ENCODE measurements at places on chromosomes 6 and 20. TPM values are rescaled to one million over a fixed set of nuclear protein-coding genes. Genes with fewer than 3 reads are reported as not detected.

The TMEM217 gene
- 4.0 TPM for total RNA-seq

GRCh38 chr6:3209114-3210023 lies 18.1 kb downstream of the TUBB2B start:
- DNase-seq: peak; percentile 68

- DNase-seq: no peak
Measured at GRCh38 chr20:695165-695866, 19.7 kb upstream of the SCRT2 start.

The B3GALT4 gene
- total RNA-seq: 1.4 TPM

The ARMH2 gene
- total RNA-seq: not detected

The FILIP1 gene
- total RNA-seq: 0.21 TPM

DNA sequence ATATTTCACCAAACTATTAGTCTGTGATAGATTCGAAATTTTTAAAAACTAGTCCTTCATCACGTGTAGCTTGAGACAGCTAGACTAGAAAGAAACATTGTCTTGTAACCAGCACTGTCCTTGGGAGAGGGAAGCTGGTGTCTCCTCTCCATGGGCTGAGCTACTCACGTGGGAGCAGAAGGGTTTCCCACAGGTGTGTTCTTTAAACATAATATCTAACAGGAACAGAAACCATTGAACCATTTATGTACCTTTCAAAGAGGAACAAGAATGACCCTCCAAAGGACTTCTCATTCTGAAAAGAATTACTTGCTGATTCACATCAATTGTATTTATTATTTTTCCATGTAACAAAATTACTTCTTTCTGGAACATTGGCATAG lies 72.4 kb upstream of the SYNJ2 start:
- DNase-seq: no peak

GRCh38 chr20:53070706-53071392 lies 98.7 kb downstream of the TSHZ2 start:
- DNase-seq: no peak

DNA sequence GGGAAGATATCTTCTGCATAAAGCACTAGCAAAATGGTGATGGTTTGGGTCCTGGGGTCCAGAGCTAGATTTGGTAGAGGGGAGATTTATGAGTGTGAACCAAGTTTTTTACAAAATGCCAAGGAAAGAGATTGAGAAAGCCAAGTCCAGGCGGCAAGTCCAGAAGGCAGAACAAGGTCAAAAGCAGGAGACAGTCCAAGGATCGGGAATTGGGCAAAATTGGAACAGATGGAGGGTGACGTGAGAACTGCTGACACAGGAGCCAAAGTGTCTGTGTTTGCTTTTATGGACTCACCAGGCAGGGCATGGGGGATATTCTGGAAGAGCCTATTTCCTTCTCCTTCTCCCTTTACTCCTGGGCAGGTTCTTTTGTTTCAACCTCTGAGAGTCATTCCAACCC lies 4.1 kb downstream of the NHLRC1 start:
- no peak for DNase-seq

The PSMB8 gene
- 84.1 TPM for total RNA-seq

GRCh38 chr20:1654996-1655395 lies 2.6 kb downstream of the SIRPG start:
- no peak for DNase-seq

The NOTCH4 gene
- 2.9 TPM for total RNA-seq

- DNase-seq: no peak
Measured at GRCh38 chr6:109182578-109182977, 87.3 kb downstream of the CEP57L1 start.

The GPX5 gene
- total RNA-seq: not detected

DNA sequence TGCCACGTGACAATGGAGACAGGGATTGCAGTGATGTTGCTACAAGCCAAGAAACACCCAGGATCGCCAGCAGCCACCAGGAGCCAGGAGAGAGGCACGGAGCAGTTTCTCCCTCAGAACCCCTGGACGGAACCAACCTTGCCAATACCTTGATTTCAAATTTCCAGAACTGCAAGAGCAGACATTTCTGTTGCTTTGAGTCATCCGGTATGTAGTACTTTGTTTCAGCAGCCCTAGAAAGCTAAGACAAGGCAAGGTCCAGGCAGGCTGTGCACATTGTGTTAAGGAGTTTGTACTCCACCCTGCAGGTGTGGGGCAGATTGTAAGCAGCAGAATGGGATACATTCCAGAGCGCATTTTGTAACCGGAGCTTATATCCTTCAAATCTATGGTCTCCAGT lies 48.3 kb downstream of the TRERF1 start:
- DNase-seq: no peak

The IL20RA gene
- 0.46 TPM for total RNA-seq

The PDSS2 gene
- 13.4 TPM for total RNA-seq

DNA sequence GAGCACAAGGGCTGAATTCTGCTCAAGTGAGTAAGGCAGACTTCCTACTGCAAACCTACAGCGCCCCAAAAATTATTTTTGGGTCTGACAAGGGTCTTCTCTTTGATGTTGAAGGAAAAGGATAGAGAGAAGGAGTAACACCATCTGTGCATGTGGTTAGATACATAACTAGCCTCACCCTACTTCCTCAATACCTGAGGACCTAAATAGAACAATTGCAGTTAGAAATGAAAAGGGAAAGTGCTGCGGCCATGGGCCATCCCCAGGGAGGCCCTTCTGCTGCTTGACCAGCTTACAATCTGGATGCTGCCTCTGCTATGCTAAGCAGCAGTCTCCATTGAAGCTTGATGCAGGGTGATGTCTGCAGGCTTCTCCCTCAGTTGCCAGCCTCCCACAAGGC lies 63.2 kb upstream of the ARMH2 start:
- no peak for DNase-seq

The CNKSR3 gene
- 12.1 TPM for total RNA-seq

- DNase-seq: no peak
Measured at GRCh38 chr6:2714111-2714895, 36.4 kb downstream of the MYLK4 start.

GRCh38 chr6:37699887-37700619 lies 2.4 kb upstream of the MDGA1 start:
- no peak for DNase-seq

GRCh38 chr20:53706008-53706465 lies 112.4 kb upstream of the ZNF217 start:
- DNase-seq: no peak

GRCh38 chr6:82954937-82955577 lies 110.6 kb downstream of the UBE3D start:
- peak; percentile 75 for DNase-seq

The TTK gene
- 5.5 TPM for total RNA-seq

DNA sequence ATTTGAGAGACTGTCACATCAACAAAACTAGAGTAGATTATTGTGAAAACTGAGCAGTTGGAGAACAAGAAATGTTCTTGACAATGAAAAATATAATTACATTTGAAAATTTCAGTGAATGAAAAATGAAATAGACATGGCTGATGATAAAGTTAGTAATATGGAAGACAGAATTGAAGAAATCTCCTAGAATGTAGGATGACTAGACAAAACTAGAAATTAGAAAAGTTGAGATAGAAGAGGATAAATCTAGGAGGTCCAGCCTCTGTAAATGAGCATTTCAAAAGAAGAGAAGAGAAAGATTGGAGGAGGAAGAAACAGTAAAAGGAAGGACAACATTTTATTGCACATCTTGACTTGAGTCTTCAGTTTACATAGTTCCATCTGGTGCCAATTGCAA lies 178.7 kb downstream of the NFATC2 start:
- DNase-seq: no peak

The POLR1H gene
- total RNA-seq: 29.9 TPM

The TRIM31 gene
- total RNA-seq: not detected

The TRIM10 gene
- not detected for total RNA-seq

The ADGRF5 gene
- total RNA-seq: 0.13 TPM

- no peak for DNase-seq
Measured at GRCh38 chr6:21855811-21856455, 262.4 kb downstream of the SOX4 start.

DNA sequence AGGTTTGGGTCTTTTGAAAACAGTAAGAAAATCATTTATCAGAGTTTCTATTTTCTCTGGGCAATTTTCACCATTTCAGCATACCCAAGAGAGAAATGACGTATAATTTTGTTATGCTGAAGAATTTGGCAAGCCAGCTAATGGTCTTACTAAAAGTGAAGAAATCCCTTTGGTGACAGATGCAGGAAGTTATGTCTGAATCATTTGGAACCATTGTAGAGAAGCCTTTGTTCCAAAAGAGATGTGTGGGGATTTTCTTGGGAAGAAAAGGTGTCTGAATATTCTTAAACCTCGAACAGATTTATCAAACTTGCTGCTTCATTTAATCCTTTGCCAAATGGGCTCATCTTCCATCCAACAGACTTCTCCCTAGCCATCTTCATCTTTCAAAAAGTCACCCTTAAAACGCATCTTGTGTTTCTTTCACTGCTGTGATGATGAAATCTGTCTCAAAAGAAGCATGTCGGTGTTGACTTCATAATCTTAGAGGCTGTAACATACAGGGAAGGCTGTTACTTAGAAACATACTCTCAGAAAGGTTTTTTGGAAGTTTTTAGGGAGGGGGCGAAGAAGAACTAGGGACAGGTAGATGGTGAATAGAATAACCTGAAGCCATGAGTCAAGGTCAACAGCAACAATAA lies 39.5 kb downstream of the CITED2 start:
- no peak for DNase-seq

The SLC13A3 gene
- 2.6 TPM for total RNA-seq

The FAXC gene
- total RNA-seq: 7.5 TPM

- DNase-seq: no peak
Measured at GRCh38 chr6:33217681-33218080, 9.4 kb downstream of the RING1 start.

The PTCRA gene
- total RNA-seq: not detected

GRCh38 chr6:135012764-135013163 lies 41.9 kb downstream of the HBS1L start:
- DNase-seq: no peak

DNA sequence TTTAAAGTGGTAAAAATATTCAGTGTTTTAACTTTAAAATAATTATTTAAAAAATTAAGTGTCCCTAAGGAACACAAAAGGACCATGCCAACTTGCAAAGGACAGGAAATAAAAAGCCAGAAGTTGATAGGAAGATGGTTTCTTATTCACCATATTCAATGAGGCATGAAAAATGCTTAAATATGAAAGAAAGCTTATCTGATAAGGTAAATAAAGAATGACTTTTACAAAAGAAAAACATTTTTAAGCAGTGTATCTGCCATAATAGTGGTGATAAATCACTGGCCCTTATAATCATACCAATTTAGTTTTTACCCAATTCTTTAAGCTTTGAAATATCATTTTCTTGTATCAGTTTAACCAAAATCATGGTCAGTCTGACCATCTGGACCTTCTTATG lies 33.5 kb upstream of the POPDC3 start:
- DNase-seq: no peak

- no peak for DNase-seq
Measured at GRCh38 chr20:25057234-25058050, 497 bp downstream of the ACSS1 start.

The ANGPT4 gene
- not detected for total RNA-seq

The MAVS gene
- 32.0 TPM for total RNA-seq

Measured in kidney epithelial cell (primary cell).